ENCODE measurements at places on chromosomes 7 and 10.

DNA sequence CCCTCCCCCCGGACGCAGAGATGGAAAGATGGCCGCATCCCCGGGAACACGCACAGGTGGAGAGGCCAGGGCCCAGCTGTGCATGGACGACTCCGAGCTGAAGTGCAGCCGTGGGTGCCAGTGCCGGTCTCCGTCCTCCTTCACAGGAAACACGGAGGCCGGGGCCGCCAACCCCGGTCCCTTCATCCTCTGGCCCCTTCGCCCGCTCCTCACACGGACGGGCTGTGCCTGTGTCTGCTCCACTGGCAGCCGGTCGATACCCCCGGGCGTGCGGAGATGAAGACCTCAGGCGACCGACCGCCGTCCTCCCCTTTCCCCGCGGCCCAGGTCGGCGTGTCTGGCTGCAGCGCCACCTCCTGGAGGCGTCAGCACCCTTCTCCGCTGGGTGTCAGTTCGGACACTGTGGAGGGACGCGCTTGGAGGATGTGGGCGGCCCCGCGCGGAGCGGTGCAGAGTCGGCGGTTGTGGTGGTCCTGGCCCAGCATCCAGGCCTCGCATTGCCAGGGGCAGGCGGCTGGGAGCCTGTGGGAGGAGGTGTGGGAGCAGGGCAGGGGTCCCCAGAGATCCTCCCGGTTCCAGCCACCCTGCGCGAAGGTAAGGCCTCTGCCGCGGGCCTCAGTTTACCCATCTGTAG lies 9.9 kb downstream of the ZNF511 start:
- DNase-seq = peak; percentile 91

- DNase-seq = no peak
These were observed 43.0 kb upstream of the MACC1 start for GRCh38 chr7:20260223-20260622.

DNA sequence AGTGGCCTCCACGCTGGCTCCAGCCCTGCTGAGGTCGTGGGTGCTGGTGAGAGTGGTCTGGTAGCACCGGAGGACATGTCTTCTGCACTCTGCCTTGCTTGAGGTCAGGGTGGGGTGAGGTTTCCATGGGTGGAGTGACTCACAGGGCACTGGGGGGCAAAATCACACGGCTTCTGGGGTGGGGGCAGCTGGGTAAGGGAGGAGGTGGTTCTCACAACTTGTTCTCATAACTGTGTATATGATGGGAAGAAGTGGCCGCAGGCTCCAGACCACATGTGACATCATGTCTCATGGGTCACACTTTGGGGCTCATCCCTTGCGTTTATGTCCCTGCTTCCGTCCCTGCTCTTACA lies 884 bp upstream of the PRF1 start:
- DNase-seq = no peak

- DNase-seq = peak; percentile 51
These were observed 525.7 kb downstream of the KCNMA1 start for GRCh38 chr10:77111611-77112550.

DNA sequence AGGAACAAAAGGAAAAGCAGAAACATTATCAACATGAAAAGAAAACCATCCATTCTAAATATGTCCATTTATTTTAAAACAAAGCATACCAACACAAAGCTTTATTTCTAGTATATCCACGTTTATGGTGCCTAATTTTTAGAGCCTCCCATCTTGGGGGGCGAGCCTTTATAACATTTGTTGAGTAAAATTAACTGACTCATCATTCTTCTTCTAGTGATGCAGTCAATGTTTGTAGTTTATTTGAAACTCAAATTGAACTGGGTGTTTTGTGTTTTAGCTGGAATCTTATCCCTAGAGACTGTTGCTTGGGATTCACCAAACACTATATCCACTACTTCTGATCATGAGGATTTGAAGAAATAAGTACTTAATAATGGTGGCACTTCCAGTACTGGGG lies 366.4 kb upstream of the NPVF start:
- DNase-seq = no peak

DNA sequence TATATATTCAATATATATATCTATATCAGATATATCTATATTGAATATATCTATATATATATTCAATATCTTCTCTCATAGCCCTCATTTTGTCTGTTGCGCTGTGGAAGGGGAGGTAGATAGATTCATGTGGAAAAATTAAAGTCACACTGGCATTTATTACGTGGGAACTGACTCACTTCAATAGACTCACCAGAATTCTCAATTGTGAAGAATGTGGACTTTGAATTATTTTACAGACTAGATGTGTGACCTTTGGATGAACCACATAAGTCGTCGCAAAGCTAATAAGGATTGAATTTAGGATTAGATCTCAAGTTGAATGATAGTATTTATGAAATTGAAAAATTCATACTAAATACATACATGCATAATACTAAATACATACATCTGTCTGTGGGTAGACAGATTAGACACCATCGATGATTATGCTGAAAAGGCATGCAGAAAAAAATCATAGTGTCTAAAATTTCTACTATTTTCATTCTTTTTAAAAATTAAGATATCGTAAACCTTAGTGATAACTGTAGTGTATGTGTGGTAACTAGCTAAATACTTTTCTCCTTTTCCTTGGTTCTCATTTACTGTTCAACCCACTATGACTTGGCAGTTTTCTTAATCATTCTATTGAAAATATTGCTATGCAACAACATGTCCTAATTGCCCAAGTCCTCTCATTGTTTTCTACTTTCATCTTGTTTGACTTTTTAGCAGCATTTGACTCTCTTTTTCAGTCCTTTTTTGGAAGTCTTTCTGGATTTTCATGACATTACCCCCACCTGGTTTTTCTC lies 61.8 kb upstream of the A1CF start:
- DNase-seq = no peak

DNA sequence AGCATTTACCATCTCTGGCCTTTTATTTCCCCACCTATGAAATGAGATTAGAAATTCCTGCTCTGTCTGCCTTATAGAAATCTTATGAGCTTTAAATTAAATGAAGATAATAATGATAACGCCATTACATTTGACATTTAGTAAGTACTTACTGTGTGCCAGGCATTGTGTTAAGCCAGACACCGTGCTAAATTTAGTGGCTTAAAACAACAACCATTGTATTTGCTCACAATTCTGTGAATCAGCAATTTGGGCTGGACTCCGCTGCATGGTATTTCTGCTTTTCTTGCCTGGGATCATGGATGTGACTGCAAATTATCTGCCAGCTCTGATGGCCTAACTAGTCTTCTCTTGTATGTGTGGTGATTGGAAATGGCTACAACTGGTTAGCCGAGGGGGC lies 56.4 kb upstream of the CCDC6 start:
- DNase-seq = no peak

DNA sequence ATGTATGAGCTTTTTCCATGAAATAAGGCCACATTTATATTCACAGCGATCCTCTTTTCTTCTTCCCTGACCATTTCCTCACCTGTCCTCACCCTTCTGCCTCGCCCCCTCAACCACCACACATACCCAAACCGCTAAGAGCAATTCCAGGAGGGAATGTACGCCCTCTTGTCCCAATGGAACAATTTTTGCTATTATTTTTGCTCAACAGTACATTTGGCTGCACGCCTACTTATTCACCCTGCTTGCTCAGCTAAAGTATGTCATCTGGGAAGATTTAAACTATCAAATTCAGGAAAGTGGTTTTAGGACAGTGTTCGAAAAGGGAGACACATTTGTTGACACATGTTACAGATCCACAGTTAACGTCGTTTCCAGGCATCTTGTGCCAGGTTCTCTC lies 252.7 kb downstream of the NEBL start:
- DNase-seq = no peak

DNA sequence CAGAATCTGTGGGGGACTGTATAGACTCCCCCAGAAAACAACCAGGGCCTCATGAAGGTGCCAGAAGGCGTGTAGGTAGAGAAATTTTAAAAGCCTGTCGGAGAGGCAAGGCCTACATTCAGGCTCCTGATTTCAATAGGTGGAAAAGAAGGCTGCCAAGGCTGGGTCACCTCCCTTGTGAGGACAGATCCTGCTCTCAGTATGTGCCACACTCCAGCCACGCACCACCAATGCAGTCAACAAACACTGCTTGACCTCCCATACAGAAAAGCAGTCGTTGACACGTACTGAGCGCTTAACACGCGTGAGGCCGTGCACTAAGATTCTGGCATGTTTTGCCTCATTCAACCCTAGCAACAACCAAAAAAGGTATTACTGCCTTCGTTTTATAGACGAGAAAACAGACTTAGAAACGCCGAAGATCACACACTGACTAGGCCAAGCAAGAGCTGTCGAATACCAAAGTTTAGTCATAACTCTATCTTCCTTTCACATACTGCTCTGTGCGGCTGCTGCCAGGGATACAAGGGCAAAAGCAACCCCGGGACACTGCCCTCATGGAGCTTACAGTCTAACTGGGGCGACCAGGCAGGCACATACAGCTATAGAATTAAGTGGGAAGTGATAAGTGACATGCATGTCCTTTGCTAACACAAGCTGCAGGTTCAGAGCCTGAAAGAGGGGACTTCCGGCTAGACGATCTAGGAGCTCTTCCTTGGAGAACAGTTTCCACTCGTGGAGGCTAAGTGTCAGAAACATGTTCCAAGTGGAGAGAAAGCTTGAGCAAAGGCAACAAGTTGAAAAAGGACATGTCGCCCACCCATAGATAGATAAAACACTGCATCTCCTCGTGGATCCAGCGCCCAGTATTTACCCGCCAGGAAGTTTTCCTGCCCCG lies 797 bp upstream of the NKX2-3 start:
- DNase-seq = no peak

DNA sequence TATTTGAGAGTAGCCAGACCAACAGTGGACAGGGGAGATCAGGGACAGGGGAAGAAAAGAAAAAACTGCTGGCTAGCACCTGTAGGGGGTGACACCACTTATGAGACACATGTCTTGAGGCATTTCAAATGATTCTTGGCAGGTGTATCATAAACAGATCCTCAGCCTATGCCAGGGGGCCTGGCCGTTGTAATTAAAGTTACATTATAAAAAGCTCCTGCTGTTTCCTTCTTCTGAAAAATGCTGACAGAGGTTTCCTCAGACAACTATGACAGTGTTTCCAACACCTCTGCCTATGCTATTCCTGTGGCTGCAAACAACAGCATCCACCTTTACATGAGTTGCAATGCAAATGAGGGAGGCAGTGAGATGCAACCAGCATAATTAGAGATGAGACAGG lies 281.0 kb upstream of the PTER start:
- no peak for DNase-seq

GRCh38 chr10:1289591-1289990 lies 233.4 kb downstream of the WDR37 start:
- no peak for DNase-seq

GRCh38 chr10:21899736-21900135 lies 103.8 kb downstream of the DNAJC1 start:
- no peak for DNase-seq

DNA sequence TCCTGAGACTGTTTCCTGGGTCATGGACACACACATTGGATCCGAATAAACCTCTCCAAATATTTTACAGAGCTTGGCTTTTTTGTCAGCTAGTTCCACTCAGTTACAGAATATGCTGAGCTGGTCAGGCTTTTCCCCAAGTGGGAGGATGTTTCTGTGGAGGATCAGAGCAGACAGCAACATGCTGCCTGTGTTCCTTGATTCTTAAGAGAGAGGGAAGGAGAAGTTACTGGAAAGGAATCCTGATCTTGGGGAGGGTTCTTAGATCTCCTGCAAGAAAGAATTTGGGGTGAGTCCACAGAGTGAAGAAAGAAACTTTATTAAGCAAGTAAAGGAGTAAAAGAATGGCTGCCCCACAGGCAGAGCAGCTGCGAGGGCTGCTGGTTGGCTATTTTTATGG lies 76.8 kb upstream of the RPA3 start:
- DNase-seq = no peak

GRCh38 chr10:224571-224970 lies 89.3 kb downstream of the ZMYND11 start:
- DNase-seq = no peak

DNA sequence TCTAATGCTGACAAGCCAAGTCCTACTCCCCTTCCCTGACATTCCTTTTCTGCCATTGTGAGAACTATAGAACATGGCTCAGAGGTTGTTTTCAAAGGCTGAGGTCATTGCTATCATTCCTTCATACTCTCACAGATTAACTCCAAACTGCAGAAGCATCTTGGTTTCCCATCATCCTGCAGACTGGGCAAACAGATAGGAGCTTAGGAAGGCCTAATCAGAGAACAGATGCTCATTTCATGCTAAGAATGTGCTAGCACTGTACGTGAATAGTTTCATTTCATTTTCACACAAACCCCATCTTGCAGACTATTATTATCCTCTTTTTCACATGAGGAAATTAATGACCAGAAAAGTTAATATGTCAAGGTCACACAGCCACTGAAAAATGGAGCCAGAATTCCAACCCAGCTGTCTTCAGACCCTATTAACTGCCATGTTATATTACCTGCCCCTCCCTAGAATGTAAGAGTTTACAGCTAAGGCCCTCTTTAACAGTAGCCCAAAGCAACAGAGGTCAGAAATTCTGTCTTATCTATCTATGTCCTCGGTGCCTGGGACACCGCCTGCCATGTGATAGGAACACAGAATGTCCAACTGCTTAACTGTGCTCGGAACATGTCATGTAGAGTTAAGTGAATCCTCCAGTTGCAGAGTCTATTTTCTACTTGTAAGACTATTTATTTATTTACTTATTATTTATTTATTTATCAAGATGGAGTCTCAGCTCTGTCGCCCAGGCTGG lies 2.9 kb upstream of the LCOR start:
- peak; percentile 76 for DNase-seq

- DNase-seq = no peak
These were observed 113.3 kb upstream of the KIF5B start for GRCh38 chr10:32169556-32169955.

GRCh38 chr7:38512704-38513103 lies 118.5 kb downstream of the AMPH start:
- no peak for DNase-seq

DNA sequence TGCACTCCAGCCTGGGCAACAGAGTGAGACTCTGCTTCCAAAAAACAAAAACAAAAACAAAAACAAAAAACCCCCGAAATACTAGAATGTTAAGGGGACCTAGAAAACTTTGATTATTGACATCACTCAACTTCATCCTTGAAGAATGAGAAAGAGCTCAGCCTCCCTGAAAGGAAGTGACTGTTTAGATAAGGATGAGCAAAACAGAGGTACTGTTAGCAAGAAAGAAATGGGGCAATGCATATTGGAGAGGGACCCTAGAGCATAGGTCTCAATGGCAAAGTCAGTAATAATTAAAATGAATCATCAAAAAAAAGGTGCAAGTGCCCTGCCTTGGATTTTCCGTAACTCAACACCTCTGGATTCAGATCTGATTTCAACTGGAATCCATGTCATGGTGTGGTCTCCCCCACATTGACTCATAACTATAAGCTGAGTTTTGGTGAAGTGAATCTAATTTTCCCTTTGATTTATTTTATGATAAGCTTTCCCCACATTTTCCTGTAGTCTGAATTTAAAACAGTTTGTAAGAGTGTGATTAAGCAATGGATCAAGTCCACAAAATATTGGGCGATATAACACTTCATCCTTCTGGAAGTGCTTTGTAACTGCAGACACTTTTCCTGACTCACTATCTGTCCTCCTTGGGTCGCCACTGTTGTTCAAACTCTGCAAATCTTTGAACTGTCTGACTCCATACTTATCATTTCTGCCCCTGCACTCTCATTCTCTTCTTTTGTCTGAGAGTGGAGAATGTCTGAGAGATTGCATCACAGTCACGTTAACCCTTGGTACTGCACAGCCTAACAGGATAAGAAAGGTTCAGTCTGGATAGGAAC lies 224.8 kb upstream of the LYZL1 start:
- peak; percentile 77 for DNase-seq

GRCh38 chr7:114196517-114196916 lies 218.1 kb upstream of the FOXP2 start:
- DNase-seq = no peak

- DNase-seq = no peak
These were observed 206.5 kb upstream of the PPP2R2D start for GRCh38 chr10:131694168-131694780.

- no peak for DNase-seq
These were observed 40.0 kb downstream of the VOPP1 start for GRCh38 chr7:55532150-55532917.
